ENCODE measurements at places on chromosomes 2 and 18.

DNA sequence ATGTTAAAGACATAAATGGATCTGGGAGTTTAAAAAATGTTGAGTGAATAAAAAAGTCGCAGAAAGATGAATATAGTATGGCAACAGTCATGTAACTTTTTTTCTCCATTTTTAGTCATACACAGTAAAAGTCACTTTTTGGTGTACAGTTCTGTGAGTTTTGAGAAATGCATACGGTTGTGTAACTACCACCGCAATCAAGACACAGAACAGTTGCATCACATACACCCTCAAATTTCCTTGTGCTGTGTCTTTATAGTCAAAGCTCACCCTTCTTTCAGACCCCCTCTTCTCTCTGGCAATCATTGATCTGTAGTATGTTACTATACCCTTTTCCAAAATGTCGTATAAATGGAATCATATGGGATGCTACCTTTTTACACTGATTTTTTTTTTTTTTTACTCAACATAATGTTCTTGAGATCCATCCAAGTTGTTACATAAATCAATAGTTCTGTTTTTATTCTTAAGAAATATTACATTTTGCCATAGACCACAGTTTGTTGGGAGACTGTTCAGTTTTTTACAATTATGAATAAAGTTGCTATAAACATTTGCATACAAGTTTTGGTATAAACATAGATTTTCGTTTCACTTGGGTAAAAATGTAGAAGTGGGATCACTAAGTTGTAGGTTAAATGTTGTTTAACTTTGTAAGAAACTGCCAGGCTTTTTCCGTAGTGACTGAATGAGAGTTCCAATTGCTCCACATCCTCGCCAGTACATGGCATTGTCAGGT, 35.4 kb upstream of the AGFG1 start:
- DNase-seq, result no peak

GRCh38 chr2:22355816-22356433, 1029.1 kb upstream of the KLHL29 start:
- DNase-seq, result no peak

DNA sequence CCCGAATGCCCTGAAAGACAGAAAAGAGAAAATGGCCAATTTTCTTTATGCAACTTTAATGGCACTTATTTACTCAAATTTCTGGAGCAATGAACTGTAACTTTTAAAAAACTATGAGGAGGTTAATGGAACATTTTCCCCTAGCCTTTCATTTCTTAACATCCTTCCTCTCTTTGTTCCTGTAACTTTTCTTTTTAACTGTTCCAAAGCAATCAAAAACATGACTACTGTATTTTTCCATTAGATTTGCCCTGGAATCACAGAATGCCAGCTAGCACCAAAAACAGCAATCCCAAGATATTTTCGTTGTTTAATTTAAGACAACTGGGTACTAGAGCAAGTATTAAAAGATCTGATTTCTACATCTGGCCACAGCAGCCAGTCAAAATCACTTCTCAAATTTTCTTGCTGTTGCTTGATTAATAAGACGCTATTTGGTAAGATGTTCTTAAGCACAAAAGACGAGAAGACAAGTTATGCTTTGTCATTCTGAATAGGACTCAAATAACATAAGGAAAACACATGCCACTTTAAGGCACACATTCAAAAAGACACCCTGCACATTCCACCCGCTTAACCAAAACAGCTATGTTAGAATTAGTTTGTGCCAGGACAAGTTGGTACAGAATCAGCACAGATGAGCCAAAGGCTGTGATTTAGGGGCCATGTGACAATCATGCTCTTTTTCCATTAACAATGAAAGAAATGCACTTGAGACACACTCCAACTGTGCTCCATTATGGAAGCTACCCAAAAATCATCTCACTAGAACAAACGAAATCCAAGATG, 3.6 kb downstream of the STARD7 start:
- DNase-seq, result no peak

DNA sequence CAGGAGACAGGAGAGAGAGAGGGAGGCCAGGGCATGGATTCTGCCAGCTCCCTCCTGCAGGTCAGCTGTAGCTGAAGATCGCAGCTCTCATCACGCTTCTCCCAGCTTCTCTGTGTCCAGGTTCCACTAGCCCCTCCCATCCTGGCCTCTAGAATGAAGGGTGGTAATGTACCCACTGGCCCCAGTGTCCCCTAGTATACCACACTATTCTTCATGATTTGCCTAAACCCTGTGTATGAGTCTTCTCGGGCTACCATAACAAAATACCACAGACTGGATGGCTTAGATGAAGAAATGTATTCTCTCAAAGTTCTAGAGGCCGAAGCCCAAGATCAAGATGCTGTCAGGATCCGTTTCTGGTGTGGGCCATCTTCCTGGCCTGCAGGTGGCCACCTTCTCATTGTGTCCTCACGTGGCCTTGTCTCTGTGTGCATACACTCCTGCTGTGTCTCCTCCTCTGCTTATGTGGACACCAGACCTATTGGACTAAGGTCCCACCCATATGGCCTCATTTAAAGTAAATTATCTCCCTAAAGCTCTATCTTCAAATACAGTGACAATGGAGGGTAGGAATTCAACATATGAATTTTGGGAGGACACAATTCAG, 77.3 kb downstream of the TNFRSF11A start:
- no peak for DNase-seq

- no peak for DNase-seq
These were observed 5.4 kb downstream of the AGXT start for GRCh38 chr2:240873805-240874714.

DNA sequence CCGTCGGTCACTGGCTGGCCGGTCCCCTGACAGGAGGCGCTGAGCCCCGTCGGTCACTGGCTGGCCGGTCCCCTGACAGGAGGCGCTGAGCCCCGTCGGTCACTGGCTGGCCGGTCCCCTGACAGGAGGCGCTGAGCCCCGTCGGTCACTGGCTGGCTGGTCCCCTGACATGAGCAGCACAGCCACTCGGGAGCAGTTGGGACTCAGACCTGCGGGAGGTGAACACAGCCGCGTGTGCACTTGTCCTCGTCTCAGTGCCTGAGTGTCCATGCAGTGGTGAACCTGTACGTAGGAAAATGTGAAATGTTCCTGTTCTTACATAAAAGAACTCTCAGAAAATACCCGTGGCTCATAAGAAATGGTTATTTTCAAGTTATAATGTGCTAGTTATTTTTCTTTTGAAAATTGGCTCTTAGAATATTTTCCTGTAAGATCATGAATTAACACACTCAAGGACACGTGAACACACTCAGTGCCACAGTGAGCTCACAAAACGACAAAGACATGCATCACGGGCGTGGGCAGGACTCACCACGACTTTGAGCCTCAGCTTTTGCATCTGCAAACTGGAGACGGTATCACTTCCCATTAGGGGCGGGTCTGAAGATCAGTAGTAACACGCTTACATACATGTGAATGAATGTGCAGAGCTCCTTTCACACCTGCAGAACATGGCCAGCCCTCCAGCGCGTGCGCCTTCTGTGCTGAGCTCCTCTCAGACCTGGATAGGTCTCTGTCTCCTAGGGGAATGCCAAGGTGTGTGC, 21.1 kb upstream of the NFATC1 start:
- DNase-seq, result no peak

GRCh38 chr2:221304916-221305315, 267.2 kb downstream of the EPHA4 start:
- no peak for DNase-seq

DNA sequence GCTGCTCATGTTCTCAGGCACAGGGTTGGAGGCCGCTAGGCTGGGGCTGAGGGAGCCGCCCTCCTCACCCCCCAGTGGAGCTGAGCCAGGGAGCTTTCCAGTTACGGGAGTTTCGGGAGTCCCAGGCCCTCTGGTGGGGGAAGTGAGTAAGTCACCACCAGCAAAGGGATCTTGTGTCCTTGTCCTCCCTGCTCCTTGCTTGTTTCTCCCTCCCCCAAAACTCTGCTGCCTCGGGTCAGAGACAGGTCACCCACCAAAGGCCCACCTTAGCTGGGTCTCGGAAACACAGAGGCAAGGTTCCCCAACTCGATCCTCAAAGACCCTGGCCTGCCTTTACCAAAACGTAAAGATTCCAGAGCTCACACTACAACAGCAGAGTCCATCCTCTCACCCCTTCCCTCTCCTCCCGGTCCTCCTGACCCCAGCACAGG, 60.5 kb upstream of the POMC start:
- DNase-seq, result no peak

All from T-helper 22 cell (primary cell).